ENCODE measurements at places on chromosomes 12 and 14.

- no peak for DNase-seq
These were observed 94.3 kb downstream of the LRRC74A start for GRCh38 chr14:76920331-76921087.

GRCh38 chr14:62451221-62451620, 594.0 kb downstream of the KCNH5 start:
- no peak for DNase-seq

DNA sequence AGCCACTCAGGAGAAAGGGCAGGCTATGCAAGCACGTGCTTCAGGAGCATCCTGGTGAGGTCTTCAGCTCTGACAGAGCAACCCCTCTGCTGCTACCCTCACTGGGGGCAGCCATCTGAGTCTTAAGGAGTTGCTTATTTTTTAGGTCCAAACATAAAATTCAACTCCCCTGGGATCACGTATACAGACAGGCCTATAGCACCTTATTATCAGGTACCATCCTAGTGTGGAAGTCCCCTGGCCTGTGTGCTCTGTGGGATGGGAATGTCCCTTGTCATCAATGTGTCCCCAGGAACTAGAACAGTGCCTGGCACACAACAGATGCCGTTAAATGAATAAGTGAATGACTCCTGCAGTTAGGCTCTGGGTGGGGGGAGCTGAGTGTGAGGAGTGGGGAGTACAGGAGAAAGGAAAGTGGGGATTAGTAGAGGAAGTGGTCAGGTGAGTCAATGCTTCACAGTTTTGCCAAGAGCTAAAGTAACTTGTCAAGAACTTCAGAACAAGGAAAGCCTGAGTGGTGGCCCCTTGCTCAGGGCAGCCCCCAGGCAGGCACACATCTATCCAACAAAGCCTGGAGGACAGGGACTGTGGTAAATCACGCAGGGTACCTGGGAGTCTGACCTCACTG, 33.5 kb downstream of the DAD1 start:
- peak; percentile 82 for DNase-seq

GRCh38 chr12:10243818-10244520, 31.3 kb downstream of the GABARAPL1 start:
- DNase-seq: no peak

- DNase-seq: no peak
These were observed 39.1 kb upstream of the NUDT4 start for GRCh38 chr12:93338598-93338997.

GRCh38 chr14:60315196-60315990, 66.4 kb downstream of the PPM1A start:
- no peak for DNase-seq

DNA sequence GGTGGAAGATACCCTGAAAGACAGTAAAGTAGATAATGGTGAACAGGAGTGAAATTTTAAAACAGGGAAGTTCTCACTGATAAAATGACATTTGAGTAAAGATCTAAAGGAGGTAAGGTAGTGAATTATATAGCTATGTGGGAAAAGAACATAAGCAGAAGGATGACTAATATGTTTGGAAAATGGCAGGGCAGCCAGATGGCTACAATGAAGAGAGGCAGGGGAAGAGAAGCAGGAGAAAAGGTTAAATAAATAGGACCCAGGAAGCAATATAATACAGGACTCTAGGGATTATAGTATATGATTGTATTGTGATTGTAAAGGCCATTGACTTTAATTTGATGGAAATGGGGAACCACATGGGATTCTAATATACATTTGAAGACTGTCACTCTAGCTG, 33.0 kb downstream of the SCFD1 start:
- DNase-seq: no peak

DNA sequence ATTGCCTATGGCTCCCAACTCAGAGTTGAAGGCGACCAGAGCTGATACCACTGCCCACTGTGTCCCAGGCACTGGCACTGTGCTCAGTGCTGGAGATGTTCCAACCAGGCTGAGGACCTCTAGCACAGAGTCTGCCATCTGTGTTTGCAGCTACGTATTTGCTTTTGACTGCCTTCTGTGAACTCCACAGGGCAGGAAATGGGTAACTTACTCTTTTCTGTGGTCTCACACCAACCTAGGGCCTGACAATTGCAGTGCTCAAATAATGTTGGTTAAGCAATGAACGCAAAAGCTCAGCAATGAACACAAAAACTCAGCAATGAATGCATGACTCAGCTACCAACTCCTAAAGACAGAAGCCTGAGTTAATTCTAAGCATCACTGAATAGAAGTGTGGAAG, 202.8 kb downstream of the NUAK1 start:
- peak; percentile 22 for DNase-seq

DNA sequence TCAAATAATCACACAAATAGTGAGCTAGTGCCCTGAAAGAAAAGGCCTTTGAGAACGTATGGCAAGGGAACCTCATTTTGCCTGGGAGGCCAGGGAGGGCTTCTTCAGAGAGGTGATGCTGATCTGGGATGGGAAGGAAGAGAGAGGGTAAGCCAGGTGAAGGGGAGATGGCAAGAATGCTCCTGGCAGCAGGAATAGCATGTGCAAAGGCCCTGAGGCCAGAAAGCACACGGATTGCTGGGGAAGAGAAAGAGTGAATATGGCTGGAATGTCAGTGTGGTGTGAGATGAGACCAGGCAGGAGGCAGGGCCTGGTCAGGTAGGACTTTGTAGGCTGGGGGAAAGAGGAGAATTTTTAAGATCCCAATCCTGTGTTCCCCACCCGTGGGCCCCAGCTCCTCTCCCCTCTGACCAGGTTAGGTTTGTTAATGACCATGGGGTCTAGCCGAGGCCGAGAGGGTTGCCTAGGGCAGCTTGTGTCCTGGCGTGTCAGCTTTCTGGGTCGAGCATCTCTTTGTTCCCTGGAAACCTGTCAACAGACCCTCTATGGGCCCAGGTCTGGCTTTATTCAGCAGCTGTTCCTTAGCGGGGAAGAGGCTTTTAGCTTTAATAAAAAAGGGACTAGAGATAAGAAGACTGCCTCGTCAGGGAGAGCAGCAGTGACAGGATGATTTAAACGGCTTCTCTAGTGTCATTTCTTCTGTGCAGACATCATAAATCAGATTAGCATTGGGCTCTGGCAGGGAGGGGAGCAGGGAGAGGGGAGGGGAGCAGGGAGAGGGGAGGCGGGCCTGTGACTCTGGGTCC, 123.4 kb downstream of the ADCK1 start:
- DNase-seq: no peak

DNA sequence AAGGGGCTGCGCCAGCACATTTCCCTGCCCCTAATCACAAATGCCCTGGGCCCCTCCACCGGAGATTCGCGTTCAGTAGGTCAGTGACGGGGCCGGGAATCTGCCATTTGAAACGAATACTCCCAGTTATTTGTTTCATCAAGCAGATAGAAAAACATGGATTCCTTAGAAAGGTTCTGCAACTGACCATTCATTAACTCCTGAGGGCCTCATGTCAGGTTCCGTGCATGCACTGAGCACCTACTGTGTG, 25.6 kb upstream of the UBC start:
- no peak for DNase-seq

DNA sequence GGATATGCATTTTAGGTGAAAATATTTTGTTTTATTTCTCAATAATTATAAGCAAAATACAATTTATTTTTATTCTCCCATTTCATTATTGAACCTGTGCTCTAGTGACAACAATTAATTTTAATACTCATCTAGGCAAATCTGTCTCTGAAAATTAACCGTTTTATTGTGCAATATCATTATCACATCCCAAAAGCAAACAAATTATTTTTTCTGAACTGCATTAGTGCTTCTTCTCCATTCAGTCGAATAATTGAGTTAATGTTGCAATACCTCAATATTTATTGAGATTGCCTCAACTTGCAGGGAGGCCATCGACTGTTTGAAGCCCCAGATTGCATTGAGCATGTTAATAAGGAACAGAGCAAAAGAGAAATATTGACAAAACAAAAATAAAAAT, 303.2 kb upstream of the LRFN5 start:
- DNase-seq: no peak
